ENCODE measurements at places on chromosomes 7 and 10. TPM values are rescaled to one million over a fixed set of nuclear protein-coding genes. Genes with fewer than 3 reads are reported as not detected.
A peak's percentile ranks its signal among the peaks of the same experiment; 100 is the strongest.

DNA sequence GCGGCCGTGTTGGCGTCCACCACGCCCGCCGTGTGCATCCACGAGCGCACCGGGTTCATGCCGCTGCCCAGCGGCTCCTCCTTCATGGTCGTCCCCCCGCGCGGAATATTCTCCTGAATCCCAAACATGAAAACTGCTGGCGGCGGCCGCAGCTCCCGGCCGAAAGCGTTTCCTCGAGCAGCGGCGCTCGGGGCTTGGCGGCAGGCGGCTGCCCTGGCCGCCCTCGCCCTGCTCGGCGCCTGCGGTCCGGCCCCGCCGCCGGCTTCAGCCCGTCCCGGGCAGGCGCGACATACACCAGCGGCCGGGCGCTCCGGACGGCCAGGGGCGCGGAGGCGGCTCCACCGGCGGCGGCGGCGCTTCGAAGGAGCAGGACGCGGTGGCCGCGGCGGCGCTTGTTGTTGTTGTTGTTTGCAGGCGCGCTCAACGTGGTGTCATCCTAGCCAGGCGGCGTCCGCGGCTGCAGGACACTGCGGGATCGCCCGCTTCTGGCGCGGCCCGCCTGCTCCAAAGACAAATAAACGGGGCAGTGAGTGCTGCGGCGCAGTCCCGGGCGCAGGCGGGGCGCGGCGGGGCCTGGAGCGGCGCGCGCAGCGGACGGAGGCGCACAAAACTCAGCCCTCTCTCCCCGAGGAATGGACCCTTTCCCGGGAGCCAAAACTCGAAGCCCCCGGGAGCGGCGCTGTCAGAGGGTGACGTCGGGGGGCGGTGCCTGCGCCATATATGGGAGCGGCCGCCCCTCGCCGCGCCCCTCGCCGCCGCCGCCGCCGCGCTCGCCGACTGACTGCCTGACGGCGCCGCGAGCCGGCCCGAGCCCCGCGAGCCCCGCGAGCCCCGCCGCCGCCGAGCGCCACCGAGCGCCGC, at the start of gene EBF3:
EBF3 (minus strand) TSS at position 634 of the 861 bp plus-strand sequence; CDS start at position 128, 506 bp downstream.
- H3K36me3 ChIP-seq = no peaks in the 10 kb centered on the region
- DNase-seq = peak; percentile 82
- H3K27me3 ChIP-seq = no peaks in the 10 kb centered on the region
- H3K4me1 ChIP-seq = no peaks in the 10 kb centered on the region
- H3K27ac ChIP-seq = no peak within 1 kb of the TSS

- no peaks in the 10 kb centered on the region for H3K4me1 ChIP-seq
- H3K27ac ChIP-seq = no peak overlapping the region
- DNase-seq = no peak
- H3K27me3 ChIP-seq = no peaks in the 10 kb centered on the region
- no peak overlapping the region for H3K4me3 ChIP-seq
Observed at GRCh38 chr7:48251766-48252165, 80.5 kb downstream of the ABCA13 start.

Gene NAT16
- polyA plus RNA-seq = not detected

Gene NCF1
- 4.4 TPM for polyA plus RNA-seq

Gene MMP21
- polyA plus RNA-seq = not detected

GRCh38 chr7:131336956-131337355, 9.3 kb downstream of the MKLN1 start:
- no peaks in the 10 kb centered on the region for H3K36me3 ChIP-seq
- H3K4me1 ChIP-seq = peaks cover 1% of the 10 kb centered on the region
- H3K4me3 ChIP-seq = no peak overlapping the region
- no peak overlapping the region for H3K27ac ChIP-seq
- no peaks in the 10 kb centered on the region for H3K27me3 ChIP-seq

DNA sequence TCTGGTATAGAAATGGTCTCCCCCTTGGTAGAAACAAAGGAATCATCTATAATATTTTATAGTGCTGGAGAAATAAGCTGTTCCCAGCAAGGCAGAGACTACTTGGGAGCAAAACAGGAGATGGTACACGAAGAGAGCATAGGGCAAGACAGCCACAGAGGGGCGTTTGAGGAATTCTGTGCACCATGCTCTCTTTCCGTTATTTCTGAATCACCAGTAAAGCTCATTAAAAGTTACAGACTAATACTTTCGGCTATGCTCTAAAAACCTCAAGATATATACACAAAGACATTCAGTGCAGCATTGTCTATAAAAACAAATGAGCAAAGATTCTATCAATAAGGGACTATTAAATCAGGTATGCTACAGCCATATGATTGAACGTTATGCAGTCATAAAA, 68.5 kb upstream of the FHIP2A start:
- H3K27me3 ChIP-seq = no peaks in the 10 kb centered on the region
- no peak overlapping the region for H3K4me3 ChIP-seq
- no peak for DNase-seq
- H3K36me3 ChIP-seq = no peaks in the 10 kb centered on the region

DNA sequence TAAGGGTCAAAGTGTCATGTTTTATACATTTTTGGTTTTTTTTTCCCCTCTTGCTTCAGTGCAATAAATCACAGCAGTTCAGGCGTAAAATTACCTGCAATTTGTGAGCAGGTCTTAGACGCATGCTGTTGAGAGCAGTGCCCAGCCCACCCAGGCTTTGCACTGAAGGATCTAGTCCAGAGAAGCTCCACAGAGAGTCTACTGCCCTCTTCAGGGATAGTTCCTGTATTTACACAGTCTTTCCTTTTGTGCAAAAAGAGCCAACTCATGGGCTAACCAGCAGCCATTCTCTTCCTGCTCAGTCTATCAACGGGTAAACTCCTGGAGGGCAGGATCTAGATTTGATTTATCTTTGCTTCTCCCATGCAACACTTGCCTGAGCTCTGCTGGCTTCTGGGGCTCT, 82.2 kb upstream of the NAMPT start:
- no peaks in the 10 kb centered on the region for H3K4me1 ChIP-seq
- H3K4me3 ChIP-seq = no peak overlapping the region

Gene MSRB2
- polyA plus RNA-seq = 34.7 TPM

Gene TFAM
- polyA plus RNA-seq = 6.5 TPM

GRCh38 chr7:142646386-142647140, 102.7 kb upstream of the PRSS1 start:
- H3K36me3 ChIP-seq = no peaks in the 10 kb centered on the region
- DNase-seq = no peak
- no peaks in the 10 kb centered on the region for H3K4me1 ChIP-seq
- no peaks in the 10 kb centered on the region for H3K27me3 ChIP-seq
- H3K4me3 ChIP-seq = no peak overlapping the region

Gene LIPN
- 0.43 TPM for polyA plus RNA-seq
